Memory B cell (primary cell): ENCODE measurements at places on chromosomes 3 and 15.
A peak's percentile ranks its signal among the peaks of the same experiment; 100 is the strongest.

GRCh38 chr15:45868109-45868691 lies 233.4 kb downstream of the SQOR start:
- DNase-seq = no peak

DNA sequence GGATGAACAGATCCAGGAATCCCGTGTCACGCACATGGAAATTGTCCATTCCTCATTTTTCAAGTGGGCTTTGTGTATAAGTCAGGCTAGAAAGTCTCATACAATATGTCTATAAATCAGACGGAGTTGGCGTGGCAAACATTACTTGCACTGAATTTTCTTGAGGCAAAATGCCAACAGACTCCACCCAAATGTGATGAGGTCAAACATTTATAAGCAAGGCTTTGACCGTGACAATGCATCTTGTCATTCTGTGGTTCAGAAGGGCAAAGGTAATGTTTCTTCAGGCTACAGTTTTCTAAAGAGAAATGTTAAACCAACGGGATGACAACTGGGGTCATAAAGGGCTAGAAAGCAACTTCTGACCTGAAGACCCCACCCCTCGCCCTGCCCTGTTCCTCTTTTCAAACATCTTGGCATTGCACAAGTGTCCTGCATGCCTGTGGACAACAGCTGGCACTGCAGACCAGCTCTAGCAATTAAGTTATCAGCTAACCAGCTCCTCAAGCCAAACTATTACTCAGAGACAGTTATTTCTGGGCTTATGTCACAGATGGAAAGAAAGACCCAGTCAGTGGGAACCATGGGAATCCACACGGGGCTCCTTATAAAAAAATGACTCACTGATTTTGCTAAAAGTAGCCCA lies 36.5 kb upstream of the SPTBN5 start:
- DNase-seq = no peak

- DNase-seq = no peak
Observed at GRCh38 chr3:179278932-179279693, 28.2 kb upstream of the KCNMB3 start.

- DNase-seq = no peak
Observed at GRCh38 chr15:74530771-74531143, 10.3 kb upstream of the ARID3B start.

DNA sequence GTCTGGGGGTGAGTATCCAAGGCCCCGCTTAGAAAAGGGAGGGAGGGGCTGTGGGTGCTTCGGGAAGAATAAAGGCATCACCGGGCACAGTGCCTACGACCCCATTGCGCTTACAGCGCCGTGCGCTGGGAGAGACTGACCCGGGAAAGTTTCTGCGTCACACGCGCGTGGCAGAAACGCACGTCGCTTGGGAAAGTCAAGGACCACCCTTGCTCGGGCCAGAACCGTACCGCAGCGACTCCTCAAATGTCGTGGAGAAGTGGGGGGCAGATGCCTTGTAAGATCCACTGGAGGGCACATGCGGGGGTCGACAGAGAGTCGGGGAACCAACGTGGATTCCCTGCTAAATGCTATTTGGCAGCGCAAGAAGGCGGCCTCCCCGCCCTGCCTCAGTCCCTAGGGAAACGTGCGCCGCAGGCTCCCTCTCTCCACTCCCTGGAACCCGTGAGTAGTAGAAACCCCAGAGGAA lies 2.4 kb downstream of the ADAMTS9 start:
- no peak for DNase-seq

GRCh38 chr15:48975472-48976419 lies 12.0 kb upstream of the SHC4 start:
- peak; percentile 61 for DNase-seq

GRCh38 chr3:178750639-178751300 lies 214.5 kb downstream of the KCNMB2 start:
- DNase-seq = no peak

DNA sequence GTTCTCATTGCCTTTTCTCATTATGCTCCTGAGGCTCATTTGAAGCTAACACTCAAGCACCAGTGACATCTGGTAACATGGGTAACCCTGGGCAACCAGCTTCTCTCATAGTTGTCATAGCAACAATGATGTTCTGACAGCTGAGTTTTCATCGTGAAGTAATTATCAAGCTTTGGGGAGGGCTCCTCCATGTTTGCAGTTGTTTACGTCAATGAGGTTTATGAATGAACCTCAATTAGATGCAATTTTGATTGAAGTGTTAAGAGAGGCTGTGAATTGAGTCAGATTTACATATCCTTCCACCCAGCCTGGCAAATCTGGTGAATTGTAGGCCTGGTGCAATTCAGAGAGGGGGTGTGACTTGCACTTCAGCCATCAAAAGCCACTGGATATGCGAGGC lies 119.3 kb upstream of the CHD2 start:
- DNase-seq = no peak

DNA sequence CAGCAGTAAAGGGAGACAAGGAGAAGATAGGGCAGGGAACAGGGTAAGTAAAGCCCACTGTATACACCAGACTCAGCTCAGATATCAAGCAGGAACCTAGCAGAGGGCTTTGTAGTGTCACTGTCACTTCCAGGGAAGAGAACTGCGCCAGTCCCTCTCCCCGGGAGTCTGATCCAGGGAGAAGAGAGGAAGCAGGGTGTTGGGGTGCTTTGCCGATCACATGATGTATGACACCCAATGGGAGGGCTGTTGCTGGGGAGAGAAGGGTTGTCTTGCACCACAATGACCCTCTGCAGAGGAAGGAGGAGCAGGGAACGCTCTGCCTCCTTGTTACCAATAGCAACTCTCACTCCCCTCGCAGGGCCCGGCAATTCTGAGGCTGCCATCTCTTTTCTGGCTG lies 147.2 kb upstream of the SLC2A2 start:
- DNase-seq = no peak

GRCh38 chr15:23073890-23074646 lies 34.7 kb upstream of the TUBGCP5 start:
- no peak for DNase-seq

- no peak for DNase-seq
Observed at GRCh38 chr3:47663630-47664240, 85.1 kb upstream of the CSPG5 start.

DNA sequence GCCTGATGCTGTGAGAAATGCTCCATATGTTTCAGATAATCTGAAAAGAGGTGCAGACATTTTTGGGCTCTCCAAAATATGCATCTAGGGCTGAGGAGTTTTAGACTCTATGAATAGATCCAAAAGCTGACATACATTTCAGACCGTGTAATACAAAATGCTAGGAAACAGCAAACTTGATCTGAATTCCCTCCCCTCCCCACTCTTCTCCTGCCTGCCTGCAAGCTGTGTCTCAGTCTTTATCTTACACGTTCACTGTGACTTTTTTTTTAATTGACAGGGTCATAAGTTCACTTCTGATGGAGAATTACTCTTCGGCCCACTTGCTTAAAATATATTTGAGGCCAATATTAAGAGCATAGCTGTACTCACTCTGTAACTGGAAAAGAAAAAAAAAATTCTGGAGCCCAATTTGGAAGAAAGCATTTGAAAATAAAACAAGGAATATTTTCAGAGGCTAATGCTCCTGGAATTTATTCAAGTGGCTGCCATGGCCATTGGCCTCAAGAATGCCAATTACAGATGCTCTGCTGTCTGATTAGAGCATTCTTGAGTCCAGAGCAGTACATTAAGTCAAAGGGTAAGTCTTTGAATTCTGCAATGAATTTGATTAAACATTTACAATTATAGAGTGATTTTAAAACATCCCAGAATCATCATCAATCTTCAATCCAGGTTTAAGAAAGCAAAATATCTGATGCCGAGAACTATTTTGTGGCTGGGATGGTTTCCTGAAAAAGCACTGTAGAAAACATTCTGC lies 146.2 kb upstream of the SEMA6D start:
- no peak for DNase-seq

GRCh38 chr15:89812011-89812846 lies 2.4 kb downstream of the ANPEP start:
- DNase-seq = no peak

- DNase-seq = no peak
Observed at GRCh38 chr15:41510728-41511127, 2.9 kb downstream of the LTK start.

GRCh38 chr3:40631341-40631995 lies 106.7 kb downstream of the ZNF621 start:
- no peak for DNase-seq

GRCh38 chr3:147390589-147391569 lies 15.5 kb downstream of the ZIC4 start:
- DNase-seq = no peak

GRCh38 chr15:40929660-40930429 lies 705 bp downstream of the DLL4 start:
- no peak for DNase-seq

- peak; percentile 29 for DNase-seq
Observed at GRCh38 chr3:185176750-185177359, 24.0 kb upstream of the C3orf70 start.

DNA sequence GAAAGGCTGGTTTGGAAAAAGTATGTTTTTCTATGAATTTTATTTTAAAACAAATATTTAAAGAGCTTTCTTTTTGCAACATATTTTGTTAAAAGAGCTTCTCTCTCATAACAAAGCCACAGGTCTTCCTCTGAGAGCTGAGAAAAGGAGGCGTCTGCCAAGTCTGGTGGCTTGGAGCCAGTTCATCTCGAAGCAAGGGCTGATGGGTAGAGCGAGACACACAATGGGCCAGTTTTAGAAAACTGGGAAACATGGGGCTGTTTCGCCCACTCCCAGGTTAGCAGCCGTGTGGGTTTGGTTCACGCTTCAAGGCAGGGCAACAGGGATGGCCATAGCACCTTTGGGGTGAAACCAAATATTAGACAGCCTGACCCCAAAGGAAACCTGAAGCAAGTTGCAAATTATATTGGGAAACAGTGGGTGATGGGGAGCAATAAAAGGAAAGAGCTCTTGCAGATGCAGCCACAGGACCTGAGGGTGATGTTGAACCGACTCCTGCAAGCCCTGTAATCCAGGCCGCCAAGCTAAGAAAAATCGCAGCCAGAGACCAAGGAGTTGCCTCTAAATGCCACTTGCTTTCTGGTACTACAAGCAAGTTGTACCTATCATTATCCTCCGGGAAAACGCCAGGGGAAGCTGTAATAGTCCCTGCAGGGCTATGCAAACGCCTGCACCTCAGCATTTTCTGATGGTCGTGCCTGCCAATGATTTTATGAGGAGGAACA lies 88.4 kb upstream of the GALNT15 start:
- DNase-seq = no peak

GRCh38 chr3:106700981-106701380 lies 676.3 kb upstream of the CCDC54 start:
- no peak for DNase-seq

GRCh38 chr3:53238886-53239285 lies 16.9 kb downstream of the TKT start:
- no peak for DNase-seq

DNA sequence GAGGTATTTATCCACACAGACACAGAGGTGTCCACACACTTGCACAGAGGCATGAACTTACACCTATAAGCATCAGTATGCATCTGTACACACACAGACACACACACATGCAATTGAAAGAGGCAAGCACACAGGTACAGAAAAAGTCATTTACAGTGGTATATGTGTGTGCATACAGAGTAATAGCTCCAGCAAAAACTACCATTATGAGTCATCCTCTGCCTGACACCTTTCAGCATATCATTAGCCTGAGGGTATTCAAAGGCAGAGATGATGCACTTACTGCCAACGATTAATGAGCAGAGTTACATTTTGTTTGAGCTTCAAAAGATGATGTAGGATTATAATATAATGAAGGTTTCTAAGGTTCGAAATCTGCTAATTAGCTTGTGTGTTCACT lies 100.3 kb upstream of the TPRG1 start:
- DNase-seq = no peak

DNA sequence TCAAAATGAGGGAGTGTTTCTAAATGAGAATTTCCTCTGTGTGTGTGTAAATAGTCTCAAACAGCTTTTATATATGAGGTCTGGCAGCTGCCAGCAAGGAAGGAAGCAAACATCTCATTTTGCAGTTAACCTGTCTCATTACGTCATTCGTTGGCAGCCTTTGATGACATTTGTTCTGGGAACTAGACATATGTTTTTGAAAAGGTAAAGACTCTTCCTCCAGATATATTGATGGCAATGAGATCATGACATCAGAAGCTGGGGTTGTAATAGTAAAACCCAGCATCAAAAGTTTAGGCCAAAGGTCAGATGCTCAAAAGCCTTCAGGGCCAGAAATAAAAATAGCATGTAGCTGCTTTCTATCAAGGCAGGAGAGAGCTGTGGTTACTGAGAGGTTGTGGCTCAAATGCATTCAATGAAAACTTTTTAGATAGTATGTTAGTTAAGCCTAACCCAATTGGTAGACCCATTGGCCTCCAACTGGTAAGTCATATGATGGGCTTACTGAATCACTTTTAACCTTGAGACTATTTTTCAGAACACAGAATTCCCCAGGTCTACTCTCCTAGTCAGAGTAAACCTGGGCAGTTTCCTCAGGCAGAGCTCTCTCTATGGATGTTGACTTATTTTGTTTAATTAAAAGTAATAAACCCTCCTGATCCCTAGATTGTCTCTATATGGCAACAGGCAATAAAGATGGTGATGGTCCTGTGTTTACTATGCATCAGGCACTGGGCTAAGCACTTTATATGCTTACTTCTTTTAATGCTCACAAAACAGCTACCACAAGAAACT lies 386.5 kb upstream of the CFAP20DC start:
- no peak for DNase-seq

GRCh38 chr3:155037508-155038202 lies 42.5 kb upstream of the MME start:
- DNase-seq = no peak

GRCh38 chr15:68389041-68389930 lies 42.7 kb downstream of the ITGA11 start:
- no peak for DNase-seq

DNA sequence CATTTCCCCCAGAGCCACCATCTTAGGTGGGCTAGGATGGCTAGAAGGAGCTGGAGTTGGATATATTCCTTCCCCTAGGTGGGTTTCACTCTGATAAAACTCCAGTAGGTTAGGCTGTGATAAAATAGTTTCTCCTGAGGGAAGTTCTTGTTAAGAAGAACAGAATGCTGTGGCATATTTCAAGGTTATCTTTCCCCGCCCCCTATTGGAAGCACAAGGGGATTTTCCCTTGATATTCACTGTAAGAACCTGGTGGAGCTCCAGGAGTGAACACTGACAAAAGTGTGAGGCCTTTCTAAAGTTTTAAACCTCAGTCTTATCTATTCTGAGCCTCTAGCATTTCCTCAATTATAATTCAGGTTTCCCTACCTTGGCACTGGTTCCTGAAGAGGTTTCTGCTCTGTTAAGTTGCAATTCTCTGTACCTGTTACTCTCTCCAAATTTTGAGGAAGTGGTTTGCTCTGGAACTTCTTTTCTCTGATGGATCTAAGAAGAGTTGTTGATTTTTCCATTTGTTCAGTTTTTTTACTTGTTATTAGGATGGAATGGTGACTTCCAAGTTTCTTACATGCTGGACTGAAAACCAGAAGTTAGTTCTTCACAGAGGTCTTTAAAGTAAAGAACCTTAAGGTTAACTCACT lies 113.5 kb downstream of the GMPS start:
- DNase-seq = no peak

DNA sequence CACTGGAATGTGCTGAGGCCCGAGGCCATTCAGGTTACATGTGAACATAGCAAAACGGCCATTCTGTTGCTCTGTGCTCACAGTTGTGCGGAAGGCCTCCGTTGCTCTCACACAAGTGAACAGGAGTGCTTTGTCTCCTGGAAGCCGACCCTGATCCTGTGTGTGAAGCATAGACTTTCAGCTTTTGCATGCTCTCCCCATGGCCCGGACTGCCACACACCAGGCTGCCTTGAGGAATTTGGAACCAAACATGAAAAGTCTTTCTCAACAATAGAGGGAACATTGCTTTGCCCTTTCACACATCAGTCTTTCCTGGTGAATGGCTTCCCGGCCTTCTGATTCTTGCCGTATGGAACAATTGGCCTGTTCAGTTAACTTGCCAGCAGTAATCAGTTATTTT lies 154.8 kb upstream of the LRIG1 start:
- no peak for DNase-seq
